ENCODE measurements at places on chromosomes 7 and 10.

- no peak for DNase-seq
These were observed 315.8 kb downstream of the HPSE2 start for GRCh38 chr10:98919899-98920298.

DNA sequence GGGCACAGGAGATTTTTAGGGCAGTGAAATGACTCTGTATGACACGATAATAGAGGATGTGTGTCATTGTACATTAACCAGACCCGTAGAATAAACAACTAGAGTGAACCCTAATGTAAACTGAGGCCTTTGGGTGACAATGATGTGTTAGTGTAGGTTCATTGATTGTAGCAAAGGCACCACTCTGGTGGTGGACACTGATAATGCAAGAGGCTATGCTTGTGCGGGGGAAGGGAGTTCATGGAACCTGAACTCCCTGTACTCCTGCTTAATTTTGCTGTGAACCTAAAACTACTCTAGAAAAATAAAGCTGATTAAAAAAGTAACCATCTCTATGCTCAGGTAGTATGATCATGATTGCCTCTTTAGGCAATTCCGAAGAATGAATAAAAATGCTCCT lies 96.3 kb upstream of the VIPR2 start:
- DNase-seq, result no peak

- no peak for DNase-seq
These were observed 97.0 kb downstream of the CTBP2 start for GRCh38 chr10:125063256-125063925.

DNA sequence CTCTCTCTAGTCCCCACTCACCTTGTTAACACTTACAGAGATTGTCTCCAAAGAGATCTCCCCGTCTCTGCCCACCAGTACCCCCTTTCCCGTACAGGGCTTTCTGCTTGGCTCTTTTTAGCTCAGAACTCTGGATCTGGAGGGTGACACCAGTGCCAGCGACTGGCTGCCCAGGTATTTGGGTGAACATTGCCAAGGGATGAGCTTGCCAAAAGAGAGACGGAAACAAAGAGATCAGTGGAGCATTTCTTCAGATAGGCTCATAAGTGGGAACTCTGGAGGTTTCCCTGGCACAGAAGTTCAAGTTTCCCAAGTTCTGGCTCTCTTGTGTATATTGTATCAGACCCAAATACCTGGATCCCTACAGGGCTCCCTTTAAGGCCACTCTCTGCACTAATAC lies 30.0 kb downstream of the STRIP2 start:
- DNase-seq, result no peak

DNA sequence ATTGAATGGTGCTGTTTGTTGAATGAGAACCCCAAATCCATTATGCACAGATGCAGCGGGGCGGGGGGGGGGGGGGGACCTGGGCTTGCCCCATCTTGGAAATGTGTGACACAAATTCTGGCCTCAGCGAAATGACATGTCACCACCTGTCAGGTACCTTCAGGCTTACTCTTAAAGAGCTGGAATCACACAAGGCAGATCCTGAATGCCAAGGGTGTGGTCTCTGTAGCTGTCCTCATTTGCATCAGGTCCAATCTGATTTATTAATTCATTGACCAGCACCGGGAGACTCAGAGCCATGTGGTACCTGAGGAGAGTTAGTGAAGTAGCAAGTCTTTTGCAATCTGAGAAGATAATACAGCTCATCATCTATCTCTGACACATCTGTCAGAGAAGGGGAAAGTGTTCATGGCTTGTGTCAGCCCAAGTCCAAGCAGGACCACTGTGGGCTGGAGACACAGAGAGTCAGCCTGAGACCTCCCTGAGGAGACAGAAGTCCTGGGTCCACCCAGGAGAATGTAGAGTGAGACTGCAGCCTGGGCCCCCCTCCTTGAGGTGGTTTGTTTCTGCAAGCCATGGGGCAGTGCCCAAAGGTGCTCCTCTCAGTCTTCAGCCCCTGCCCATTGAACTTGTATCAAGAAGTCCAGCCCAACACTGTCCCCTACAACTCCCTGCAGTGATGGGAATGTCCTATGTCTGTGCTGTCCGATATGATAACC lies 46.7 kb downstream of the ADCYAP1R1 start:
- no peak for DNase-seq

GRCh38 chr7:149569726-149570422 lies 72.3 kb upstream of the ZNF746 start:
- DNase-seq, result no peak

GRCh38 chr10:71074176-71074755 lies 138.1 kb upstream of the UNC5B start:
- DNase-seq, result no peak

Data from stimulated activated CD8-positive, alpha-beta memory T cell treated with anti-CD3 and anti-CD28 coated beads, Interleukin-2, amount 100 ng/mL, for 1 hour (primary cell).